Right forelimb (tissue), 1 donor: ENCODE measurements at places on chromosomes 2 and 18.

- DNase-seq, result no peak
Observed at GRCh38 chr2:180970016-180970415, 10.4 kb upstream of the UBE2E3 start.

- no peak for DNase-seq
Observed at GRCh38 chr18:11258039-11258610, 108.8 kb upstream of the PIEZO2 start.

GRCh38 chr18:12973562-12974213 is 17.5 kb upstream of the CEP192 start:
- no peak for DNase-seq

DNA sequence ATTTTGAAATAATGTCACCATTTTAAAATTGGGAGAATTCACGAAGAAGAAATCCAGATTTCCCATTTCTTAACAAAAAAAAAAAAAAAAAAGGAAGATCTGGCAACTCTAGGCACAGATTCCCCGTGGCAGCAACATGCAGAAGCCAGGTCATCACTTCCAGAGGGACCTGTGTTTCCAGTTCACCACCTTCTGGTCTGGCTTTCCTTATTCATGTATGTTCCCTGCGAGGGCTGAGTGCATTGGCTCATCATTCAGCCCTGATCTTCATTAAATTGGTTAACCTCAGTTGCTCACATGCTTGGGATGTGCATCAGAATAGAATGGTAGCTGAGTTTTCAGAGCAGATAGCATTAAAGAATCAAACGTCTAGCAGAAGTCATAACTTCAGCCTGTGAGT is 25.0 kb upstream of the MAP3K20 start:
- DNase-seq, result no peak

DNA sequence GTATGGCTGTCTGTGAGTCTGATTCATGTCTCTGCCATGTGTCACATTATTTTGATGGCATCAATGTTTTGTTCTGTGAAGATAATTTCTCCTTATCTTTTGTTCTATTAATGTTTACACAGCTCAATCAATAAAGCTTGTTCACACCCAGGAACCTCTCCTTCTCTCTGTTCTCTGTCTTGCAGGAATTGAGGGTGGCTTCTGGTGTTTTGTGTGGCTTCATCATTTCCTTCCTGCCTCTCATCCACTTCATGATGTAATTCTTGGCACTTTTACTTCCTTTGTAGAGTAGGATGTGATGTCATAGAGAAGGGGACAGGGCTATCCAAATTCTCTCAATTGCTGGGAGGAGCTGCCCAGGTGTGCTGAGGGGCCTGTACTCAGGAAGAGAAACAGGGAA is 27.2 kb downstream of the ASXL3 start:
- no peak for DNase-seq

DNA sequence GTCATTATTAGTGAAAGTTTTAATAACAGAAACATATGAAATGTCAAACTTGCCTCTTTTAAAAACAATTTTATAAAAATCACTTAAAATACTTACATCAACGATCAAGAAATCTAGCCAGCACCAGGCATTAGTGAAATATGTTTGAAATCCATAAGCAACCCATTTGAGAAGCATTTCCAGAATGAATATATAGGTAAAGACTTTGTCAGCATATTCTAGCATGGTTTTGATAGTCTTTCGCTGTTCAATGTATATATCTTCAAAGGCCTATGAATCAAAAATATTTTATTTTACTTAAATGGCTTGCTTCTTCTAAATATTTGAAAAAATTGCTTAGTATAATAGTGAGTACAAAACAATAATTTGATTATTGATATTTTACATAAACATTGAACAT is 91.1 kb downstream of the SCN3A start:
- DNase-seq, result no peak

GRCh38 chr2:132766573-132766972 is 96.6 kb upstream of the LYPD1 start:
- no peak for DNase-seq

- no peak for DNase-seq
Observed at GRCh38 chr2:44555700-44556099, 194.0 kb downstream of the CAMKMT start.

GRCh38 chr2:239195992-239196391 is 204.8 kb downstream of the HDAC4 start:
- no peak for DNase-seq

GRCh38 chr18:10316778-10317177 is 137.7 kb upstream of the APCDD1 start:
- DNase-seq, result no peak

DNA sequence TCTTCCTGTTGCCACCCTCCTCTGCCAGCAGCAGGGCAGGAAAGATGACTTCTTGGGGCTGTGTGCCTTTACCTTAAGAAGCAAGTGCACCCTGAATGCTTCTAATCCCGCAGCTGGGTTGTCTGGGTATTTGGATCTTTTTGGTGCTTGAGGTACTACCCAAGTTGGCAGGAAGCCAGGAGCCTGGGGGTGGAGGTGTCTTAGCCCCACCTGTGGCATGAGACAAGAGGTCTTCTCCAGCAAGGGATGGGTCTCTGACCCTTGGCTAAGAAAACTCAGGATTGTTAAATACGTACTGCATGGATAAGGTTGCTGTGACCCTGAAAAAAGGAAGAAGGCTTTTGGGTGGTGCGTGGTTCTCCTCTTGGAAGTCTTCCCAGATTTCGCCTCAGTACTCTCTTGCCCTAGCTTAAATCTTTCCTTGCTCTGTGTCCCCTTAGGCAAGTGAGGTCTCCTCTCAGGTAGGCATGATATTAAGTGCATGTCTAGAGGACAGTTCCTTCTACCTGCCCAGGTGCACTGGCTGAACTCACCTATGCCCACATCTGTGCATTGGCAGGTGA is 4.3 kb downstream of the HPCAL1 start:
- DNase-seq, result no peak

- DNase-seq, result peak; percentile 65
Observed at GRCh38 chr2:42001711-42002201, 46.1 kb upstream of the PKDCC start.

DNA sequence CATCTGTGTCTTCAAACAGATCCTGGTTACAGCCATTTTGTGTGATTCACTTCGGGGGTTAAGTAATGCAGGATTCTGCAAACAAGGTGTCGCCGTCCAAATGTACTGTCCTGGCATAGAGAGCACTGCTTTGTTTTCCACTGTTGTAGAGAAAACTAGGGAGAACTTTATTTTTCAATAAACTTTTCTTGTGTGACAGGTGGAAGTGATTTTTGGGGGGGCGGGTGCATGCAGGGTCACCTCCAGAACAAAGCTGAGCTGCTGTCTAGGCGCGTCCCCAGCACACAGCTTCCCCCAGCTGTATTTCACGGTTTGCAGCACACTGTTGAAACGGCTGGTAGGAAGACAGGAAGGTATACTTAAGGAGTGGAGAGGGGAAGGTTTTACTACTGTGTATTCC is 200.6 kb downstream of the MGAT5 start:
- no peak for DNase-seq

GRCh38 chr2:163264341-163264740 is 425.8 kb upstream of the KCNH7 start:
- DNase-seq, result no peak

DNA sequence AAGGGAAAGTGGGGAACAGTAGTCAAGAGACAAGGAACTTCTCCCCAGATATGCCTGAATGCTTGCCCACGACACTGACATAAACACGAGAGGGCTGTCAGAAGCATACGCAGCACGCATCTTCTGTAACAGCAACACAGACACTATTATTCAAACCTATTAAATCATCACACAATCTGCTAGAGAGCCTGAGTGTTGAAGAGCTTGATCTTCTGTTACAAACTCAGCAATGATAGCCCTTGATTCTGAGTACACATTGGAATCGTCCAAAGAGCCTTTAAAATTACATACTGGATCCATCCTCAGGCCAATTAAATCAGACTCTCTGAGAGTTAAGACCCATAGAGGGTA is 111.6 kb downstream of the ZNF521 start:
- DNase-seq, result no peak

GRCh38 chr2:233350708-233351107 is 3.6 kb upstream of the DGKD start:
- no peak for DNase-seq

- DNase-seq, result no peak
Observed at GRCh38 chr2:67625690-67626475, 228.8 kb downstream of the ETAA1 start.

GRCh38 chr2:157439824-157440186 is 4.1 kb downstream of the CYTIP start:
- no peak for DNase-seq

- DNase-seq, result no peak
Observed at GRCh38 chr2:110812726-110813645, 80.6 kb downstream of the ACOXL start.

GRCh38 chr2:235077046-235077445 is 125.2 kb downstream of the SH3BP4 start:
- DNase-seq, result no peak

GRCh38 chr2:147524912-147525311 is 319.9 kb upstream of the ACVR2A start:
- no peak for DNase-seq

GRCh38 chr2:135093193-135093592 is 41.1 kb downstream of the RAB3GAP1 start:
- DNase-seq, result no peak

GRCh38 chr2:95007031-95007609 is 18.4 kb upstream of the MAL start:
- DNase-seq, result no peak

DNA sequence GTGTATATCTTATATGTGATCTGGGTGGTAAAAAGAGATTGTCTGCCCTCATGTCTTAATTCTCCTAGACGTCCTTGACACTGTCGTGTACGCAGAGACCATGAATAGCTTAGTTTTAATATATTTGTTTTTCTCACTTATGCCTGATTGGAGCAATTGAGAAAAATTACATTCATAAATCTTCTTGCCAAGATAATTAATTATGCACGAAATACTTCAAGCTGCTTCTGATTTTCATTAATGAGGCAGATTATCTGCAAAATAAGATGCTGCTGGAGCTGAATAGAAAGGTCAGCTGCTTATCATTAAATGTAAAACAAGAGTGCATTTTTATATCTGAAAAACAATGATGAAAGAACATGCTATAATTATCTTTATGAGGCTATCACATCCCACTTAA is 95.9 kb downstream of the CCDC141 start:
- no peak for DNase-seq

DNA sequence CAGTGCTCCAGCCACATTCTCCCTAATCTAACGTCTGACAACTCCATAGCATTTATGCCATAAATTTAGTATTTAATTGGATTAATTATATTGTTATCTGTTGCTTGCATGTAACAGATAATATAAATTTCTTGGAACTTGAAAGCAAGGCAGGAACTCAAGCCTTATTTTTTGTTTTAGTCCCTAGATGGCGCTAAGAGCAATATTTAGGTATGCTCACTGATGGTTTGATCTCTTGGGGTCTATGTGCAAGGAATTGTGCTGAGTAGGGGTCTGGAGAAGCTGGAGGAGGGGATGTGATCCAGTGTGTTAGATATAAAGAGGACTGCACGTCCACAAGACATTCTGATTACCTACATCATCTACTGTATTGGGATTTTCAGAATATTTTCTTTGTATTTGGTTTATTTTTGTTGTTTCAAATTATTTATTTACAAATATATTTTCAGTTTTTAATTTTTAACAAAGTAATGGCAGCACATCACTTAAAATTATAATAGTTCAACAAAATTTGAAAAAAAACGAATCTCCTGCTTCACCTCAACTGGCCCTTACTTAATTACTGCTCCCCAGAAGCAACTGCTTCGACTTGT is 32.8 kb downstream of the KATNAL2 start:
- no peak for DNase-seq

DNA sequence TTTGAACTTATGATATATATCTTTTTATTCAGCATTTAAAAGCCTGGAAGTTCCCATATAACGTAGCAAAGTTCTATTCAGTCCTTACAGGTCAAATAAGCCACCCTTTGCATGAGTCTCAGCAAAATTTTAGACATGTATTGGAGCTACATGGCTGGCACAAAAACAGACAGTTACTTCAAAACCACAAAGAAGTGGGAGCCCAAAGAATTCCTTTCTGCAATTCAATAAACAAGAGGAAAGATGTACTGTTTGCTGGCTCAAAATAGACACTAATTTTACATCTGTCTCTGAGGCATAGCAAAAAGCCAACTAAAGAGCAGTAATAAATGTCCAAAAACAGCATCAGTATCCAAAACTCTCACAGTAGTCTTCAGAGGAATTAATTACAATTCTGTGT is 87.0 kb downstream of the ZEB2 start:
- no peak for DNase-seq

DNA sequence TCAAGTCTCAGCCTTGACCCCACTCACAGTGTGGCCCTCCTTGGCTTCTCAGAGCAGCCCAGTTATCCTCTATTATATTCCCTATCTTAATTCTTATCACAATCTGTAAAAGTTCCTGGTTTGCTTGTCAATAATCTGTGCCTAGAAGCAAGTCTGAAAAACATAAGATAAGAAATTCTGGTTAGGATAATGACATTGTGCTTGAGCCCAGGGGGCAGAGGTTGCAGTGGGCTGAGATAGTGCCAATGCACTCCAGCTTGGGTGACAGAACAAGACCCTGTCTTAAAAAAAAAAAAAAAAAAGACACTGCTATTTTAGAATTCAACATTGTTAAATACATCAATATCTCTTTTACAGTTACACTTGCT is 63.9 kb downstream of the TMEM131 start:
- no peak for DNase-seq

DNA sequence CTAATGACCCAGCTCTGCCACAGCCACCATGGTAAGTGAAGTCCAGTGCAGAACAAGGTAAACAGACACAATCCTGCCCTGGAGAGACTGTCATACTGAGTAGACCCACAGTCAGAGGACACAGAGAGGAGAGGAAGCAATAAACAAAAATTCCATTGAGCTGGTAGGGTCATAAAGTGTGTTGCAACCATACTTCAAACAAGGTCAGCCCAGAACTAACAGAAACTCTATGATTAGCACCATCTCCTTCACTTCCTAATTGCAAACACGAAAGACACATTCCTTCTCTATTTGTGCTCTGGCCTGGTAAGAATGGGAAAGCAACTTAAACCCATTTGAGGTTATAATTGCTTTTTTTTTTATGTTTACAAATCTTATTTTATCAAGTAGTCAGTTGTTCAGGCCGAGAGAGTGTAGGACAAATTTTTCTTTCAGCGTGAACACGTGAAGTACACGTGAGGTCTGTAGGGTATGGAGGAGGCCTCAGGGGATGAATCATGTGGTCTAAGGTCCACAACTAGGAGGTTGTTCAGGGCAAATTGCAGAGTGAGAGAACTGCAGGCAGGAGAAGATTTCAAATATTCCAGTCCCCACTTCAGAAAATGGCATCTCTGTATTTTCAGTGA is 71.4 kb upstream of the GLS start:
- DNase-seq, result no peak

GRCh38 chr2:114642166-114642770 is 199.8 kb downstream of the DPP10 start:
- DNase-seq, result no peak

- no peak for DNase-seq
Observed at GRCh38 chr2:221502270-221503010, 69.7 kb downstream of the EPHA4 start.

DNA sequence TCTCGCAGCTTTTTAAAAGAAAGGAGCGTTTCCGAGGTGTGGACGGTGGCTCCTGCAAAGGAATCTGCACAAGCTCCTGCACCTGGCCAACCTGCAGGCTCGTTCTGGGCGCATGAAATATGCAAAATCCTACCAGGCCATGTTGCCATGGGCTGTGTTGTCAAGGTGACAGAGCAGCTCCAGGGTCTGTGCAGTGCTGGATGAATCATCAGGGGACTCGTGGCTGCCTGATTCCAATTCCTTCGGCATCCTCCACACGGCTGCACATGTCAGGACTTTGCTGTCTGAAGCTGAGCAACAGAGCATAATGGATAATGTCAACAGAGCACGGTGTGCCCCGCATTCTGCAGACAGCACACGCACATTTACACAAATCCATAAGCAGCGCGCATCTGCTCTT is 120.5 kb downstream of the EIPR1 start:
- DNase-seq, result no peak
